Pericardium fibroblast (primary cell): ENCODE measurements at places on chromosomes 3 and 15. TPM values are rescaled to one million over a fixed set of nuclear protein-coding genes. Genes with fewer than 3 reads are reported as not detected.

Gene GYG1
- total RNA-seq = 31.7 and 66.7 TPM in 2 replicates

Gene RARB
- 3.4 and 7.7 TPM in 2 replicates for total RNA-seq

Gene GCSAM
- total RNA-seq = not detected in 2 replicates

Gene FOXB1
- not detected in 2 replicates for total RNA-seq

Gene HTR3E
- total RNA-seq = not detected in 2 replicates

Gene FANCD2OS
- not detected in 2 replicates for total RNA-seq

Gene TGM4
- 0.17 TPM in 1 of 2 replicates, not detected in the other for total RNA-seq

Gene OSBPL10
- 18.3 and 19.4 TPM in 2 replicates for total RNA-seq

Gene MKRN2OS
- total RNA-seq = not detected in 2 replicates

Gene CCDC13
- 1.1 and 1.3 TPM in 2 replicates for total RNA-seq

Gene ECE2
- not detected in 2 replicates for total RNA-seq

Gene LIPH
- under 0.01 and 1.5 TPM in 2 replicates for total RNA-seq

Gene TMOD2
- total RNA-seq = 9.4 and 10.5 TPM in 2 replicates

Gene CCR3
- not detected in 2 replicates for total RNA-seq

Gene HRH1
- 4.0 and 7.5 TPM in 2 replicates for total RNA-seq

Gene ERICH6
- not detected in 2 replicates for total RNA-seq

Gene SOX14
- not detected in 2 replicates for total RNA-seq

Gene SPINK8
- not detected in 2 replicates for total RNA-seq

Gene MAP4
- 143 and 149 TPM in 2 replicates for total RNA-seq

Gene GRM7
- not detected in 2 replicates for total RNA-seq

Gene KNG1
- total RNA-seq = not detected in 2 replicates

Gene TRIM42
- not detected in 2 replicates for total RNA-seq
